ENCODE measurements at places on chromosomes 6 and 20. TPM values are rescaled to one million over a fixed set of nuclear protein-coding genes. Genes with fewer than 3 reads are reported as not detected.

The CTCFL gene
- total RNA-seq, result not detected

The GTSF1L gene
- not detected for total RNA-seq

The PTGIS gene
- 0.05 TPM for total RNA-seq

The COL20A1 gene
- 0.41 TPM for total RNA-seq

The TTK gene
- total RNA-seq, result 23.1 TPM

The ARMH2 gene
- not detected for total RNA-seq

The MYMX gene
- not detected for total RNA-seq

The PRR18 gene
- total RNA-seq, result not detected

The COL9A3 gene
- total RNA-seq, result 835 TPM
